ENCODE measurements at places on chromosomes 16 and 17.

DNA sequence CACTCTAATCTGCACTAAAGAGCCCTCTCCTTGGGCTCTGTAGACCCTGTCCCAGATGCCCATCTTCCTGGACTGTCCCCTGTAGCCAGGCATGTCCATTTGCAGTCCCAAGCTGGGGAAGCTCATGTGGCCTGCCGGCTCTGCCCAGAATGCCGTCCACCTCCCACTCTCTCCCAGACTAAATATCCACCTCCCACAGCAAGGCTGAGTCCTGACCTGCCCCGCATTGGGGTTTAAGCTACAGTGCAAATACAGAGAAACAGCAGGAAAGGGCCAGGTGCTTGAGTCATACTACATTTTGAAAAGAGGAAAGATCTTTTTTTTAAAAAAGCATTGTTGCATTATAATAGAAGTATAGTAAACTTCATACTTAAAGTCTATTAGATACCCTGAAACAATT lies 3.0 kb downstream of the ST6GALNAC2 start:
- DNase-seq, result no peak

DNA sequence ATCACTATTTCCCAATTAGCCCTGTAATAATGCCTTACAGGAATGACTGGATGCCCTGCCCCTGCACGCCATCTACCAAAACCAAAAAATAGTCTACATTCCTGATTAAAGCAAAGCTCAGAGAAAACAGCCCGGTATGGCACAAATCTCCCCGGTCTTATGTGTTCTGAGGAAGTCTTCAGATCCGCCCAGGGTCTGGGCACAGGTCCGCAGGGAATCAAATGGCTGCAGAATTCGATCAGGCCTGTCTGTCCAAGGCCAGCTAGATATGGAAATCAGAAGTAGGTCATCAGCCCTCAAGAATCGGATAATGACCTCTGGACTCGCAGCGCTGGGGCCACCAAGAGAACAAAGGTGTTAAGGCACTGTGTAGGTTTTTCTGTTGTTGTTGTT lies 171.0 kb downstream of the ZFHX3 start:
- no peak for DNase-seq

DNA sequence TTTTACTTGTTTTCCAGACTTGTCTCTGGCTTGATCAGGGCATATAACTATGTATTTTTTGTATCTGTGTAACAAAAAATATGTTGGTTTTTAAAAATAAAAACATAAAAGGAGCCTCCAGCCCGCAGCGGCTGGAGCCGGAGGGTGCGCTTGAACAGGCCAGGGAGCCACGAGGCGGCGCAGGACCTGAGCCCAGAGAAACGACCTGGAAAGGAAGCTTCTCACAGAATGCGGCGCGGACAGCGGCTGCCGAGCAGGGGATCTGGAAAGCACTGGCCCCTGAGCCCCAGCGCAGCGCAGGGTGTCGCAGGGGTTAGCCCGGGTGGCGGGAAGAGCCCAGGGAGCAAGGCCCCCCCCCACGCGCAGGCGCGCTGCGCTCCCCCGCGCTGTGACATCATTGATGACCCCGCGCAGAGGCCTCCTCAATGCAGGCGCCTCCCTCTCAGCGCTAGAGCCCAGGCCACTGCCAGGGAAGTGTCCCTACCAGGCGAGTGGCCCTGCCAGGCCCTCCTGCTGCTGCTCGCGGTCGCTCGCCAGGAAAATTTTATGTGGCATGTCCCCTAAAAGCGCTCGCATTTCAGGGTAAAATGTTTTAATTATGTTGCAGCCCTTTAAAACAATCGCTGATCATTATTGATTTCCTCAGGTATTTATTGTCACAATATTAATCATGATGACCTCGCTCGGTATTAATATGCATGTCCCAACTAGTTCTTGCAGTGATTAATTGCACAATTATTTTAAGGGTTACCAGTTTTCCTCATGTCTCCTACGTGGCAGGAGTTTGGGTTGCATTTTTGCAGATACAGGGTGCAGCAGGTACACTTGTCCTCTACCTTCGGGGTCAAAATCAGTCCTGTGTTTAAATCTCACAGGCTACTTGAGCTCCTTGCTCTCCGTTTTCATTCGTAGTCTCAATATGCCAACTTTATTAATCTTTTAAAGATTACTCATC lies 134.2 kb downstream of the USP22 start:
- peak; percentile 54 for DNase-seq

DNA sequence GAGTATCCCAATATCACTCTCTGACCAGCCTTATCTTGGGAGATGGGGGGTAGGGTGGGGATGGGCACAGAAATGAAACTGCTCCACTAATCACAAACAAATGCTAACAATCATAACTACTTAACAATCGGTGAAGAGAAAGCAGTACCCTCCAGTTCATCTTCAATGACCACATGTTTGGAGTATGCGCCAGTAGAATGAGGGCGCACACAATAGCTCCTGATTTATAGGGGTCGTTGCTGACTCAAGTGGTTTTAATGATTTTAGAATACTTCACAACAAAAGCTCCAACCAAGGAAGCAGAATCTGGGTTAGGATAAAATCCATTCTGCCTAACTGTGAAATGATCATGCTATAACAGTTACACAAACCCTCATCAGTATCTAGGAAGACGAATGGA lies 184.4 kb downstream of the AATF start:
- no peak for DNase-seq

DNA sequence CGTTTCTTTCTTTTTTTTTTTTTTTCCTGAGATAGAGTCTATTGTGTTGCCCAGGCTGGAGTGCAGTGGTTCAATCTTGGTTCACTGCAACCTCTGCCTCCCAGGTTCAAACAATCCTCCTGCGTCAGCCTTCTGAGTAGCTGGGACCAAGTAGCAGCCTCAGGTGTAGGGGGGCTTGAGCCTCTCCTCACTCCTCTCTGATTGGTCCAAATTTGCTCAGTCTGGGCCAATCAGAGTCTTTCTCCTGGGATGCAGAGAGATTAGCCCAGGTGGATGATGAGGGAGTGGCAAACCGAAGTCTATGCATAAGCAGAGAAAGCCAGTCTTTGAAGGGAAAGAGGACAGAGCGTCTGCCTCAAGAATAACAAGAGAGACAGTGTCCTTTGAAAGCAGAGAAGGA lies 99.0 kb downstream of the BMERB1 start:
- no peak for DNase-seq

DNA sequence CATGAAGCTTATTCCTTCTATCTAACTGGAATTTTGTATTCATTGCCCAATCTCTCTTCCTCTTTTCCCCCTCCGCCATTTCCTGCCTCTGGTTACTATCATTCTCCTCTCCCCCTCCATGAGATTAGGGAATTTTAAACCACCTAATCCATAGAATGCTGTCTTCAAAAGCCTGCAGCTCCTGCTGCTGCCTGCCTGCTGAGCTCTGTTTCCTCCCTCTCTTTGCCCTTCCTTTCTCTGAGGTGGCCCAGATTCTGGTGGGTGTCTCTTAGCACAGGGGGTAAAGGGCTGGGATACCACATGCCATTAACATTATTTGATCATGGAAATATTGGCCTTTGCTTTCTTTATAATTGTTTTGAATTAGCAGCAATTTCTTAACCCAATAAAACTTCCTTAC lies 241.6 kb downstream of the CNTNAP4 start:
- no peak for DNase-seq

- DNase-seq, result no peak
Measured at GRCh38 chr16:47978491-47979163, 177.2 kb downstream of the ABCC12 start.

DNA sequence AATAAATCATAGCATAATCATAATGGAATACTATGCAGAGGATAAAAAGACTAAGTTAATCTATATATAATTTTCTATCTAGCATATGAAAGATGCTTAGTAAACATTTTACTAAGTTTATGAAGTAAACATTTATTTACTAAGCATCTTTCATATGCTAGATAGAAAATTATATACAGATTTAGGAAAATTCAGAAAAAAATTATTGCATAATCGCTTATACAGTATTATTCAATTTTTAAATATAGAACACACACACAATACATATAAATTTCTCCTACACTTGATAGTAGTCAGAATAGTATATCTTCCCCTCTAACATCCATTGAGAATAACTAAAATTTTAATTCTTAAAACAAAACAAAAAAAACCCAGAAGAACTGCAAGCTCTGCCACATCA lies 110.8 kb downstream of the CA4 start:
- no peak for DNase-seq

DNA sequence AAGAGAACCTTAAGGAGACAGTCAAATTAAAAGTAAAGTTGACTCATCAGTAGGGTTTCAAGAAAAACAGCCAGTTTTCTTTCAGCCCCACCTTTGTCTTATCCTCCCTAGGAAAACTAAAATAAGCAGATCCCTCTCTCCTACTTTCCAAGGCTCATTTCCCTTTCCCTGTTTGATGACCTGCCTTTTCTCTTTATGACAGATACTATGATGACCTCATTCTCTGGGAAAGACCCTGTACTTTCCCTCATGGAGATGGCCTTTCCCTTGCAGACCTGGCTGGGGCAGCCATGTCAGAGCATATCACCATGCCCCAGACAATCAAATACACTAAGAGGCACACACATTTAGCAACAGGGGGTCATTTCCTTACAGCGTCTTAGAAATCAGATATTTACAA lies 53.6 kb downstream of the GPR139 start:
- DNase-seq, result no peak

GRCh38 chr16:14399378-14400284 lies 230.4 kb downstream of the PARN start:
- peak; percentile 58 for DNase-seq

GRCh38 chr16:50335196-50335958 lies 33.4 kb downstream of the BRD7 start:
- no peak for DNase-seq

- no peak for DNase-seq
Measured at GRCh38 chr16:30166202-30166902, 17.1 kb upstream of the CORO1A start.

GRCh38 chr17:6052926-6053325 lies 17.3 kb upstream of the WSCD1 start:
- no peak for DNase-seq

DNA sequence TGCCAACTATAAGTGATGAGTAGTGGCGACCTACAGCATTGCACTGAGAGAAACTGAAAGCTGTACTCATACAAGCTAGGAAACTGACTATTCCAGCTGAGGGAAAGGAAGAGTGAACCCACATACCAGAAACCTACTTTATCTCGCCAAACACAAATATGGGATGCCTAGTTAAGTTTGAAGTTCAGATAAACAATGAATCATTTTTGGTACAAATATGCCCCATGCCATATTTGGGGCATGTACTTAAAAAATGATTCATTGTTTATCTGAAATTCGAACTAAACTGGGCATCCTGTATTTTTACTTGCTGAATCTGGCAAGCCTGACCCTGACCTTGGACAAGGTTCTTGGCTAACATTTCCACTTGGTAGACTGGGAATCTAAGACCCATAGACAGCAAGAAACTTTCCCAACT lies 527.8 kb upstream of the PSMD7 start:
- peak; percentile 69 for DNase-seq

DNA sequence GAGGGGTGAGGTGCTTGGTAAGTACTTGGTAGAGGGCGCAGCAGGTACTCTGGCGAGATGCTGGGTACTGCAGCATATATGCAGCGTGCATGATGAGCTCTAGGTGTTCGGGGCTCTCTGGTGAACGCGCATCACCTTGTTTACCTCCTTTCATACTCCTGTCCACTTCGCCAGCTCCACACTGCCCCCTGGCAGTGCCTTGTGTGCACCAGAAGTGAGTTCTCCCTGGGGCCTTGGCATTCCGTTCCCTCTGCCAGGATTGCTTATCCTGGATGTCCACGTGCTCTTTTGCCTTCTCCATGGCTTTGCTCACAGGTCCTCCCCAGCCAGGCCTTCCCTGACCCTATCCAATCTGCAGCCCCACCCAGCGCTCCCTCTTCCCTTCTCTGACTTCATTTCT lies 154.2 kb downstream of the MRM1 start:
- DNase-seq, result no peak

GRCh38 chr17:19720631-19721426 lies 4.4 kb upstream of the SLC47A2 start:
- no peak for DNase-seq

- no peak for DNase-seq
Measured at GRCh38 chr16:49696414-49697101, 159.4 kb downstream of the ZNF423 start.

Measured in stromal cell of bone marrow (primary cell).